ENCODE measurements at places on chromosomes 2 and 18.

DNA sequence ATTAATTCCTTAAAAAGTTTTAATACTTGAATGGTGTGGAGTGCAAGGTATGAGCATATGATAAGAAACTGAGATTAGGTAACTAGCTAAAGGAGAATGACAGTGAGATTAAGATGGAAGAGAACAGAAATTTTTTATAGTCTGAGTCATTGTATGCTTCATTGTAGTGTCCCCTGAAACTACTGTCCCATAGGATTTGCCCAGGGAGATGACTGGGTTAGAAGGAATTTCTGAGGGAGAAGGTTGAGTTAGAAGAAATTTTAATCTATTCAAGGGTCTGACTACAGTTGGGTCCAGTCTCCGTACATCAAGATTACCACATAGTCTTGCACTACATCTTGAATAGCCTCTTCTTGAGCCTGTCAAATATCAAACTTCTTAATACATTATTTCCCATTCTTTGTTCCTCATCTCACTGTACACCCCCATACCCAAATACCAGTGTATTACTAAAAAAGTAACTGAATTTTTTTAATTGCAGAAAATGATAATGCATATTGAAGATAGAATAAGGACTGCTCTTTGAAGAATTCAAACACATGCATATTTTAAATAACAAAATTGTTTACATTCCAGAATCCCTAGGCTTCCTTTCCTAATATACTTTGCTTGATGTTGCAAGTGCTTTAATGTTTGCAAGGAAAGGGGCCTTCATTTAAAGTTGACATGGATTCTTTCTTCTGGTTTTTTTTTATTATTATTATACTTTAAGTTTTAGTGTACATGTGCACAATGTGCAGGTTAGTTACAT is 314.3 kb upstream of the COL3A1 start:
- DNase-seq, result no peak

GRCh38 chr18:34740101-34740500 is 30.0 kb downstream of the DTNA start:
- no peak for DNase-seq

DNA sequence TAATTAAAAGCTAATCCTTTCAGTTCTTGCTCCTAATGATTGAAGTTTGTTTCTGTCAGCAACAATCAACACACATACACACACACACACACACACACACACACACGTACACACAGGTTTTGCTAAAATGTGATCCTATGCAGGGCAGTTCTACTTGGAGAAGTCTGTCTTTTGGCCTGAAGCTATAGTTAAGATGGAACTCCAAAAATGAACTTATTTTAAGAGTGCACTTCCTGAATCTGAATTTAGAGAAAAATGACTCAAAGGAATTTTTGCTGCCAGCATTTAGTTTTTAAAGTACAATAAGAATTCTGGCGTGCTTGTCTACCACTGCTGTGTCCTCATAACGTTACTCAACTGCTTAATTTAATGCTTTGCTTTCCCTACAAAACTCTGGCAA is 6.6 kb downstream of the GALNT5 start:
- no peak for DNase-seq

- DNase-seq, result no peak
These were observed 8.2 kb downstream of the LHCGR start for GRCh38 chr2:48747319-48747718.

DNA sequence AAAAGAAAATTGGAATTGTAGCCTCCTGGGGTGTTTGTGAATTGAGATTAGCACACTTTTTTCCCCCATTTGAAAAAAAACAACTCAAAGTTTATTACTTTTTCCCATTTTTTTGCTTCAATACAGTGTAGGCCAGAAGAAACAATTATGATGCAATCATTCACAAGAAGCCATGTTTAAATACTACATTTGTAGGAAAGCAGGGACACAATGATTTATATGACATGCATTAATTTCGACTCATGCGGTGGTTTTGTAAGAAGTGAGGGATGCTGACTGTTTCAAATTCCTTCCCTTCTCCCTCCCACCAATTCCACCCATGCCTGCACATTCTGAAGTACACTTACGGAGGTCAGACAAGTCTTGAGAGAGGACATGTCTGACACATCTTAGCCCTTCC is 774.2 kb upstream of the FSHR start:
- DNase-seq, result no peak

DNA sequence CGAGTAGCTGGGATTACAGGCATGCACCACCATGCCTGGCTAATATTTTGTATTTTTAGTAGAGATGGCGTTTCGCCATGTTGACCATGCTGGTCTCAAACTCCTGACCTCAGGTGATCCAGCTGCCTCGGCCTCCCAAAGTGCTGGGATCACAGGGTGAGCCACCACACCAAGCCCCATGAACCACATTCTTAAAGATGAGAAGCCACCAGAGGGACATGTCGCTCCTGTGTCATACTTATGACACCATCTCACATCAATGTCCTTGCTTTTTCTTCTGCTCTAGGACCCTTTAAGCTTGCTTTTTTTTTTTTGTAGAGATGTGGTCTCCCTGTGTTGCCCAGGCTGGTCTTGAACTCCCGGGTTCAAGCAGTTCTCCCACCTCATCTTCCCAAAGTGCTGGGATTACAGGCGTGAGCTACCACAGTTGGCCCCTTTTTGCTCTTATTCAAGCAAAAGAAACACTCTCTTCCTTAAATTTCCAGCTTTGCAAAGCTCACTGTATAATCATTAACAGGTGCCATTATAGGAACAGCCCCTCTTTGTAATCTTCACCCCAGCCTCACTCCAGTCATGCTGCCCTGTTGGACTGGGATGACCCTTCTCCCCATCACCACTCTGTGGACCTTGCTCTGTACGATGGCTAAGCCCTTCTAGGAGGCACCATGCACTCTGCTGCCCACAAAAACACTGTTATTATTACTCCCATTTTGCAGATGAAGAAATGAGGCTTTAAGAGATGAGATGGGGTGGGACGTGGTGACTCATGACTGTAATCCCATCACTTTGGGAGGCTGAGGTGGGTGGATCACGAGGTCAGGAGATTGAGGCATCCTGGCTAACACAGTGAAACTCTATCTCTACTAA is 10.8 kb upstream of the KCNG3 start:
- no peak for DNase-seq
